BE2C (cell line): ENCODE measurements at places on chromosomes 13 and 19.
A peak's percentile ranks its signal among the peaks of the same experiment; 100 is the strongest.

GRCh38 chr13:42804244-42804874 lies 23.0 kb downstream of the FAM216B start:
- DNase-seq, result no peak

DNA sequence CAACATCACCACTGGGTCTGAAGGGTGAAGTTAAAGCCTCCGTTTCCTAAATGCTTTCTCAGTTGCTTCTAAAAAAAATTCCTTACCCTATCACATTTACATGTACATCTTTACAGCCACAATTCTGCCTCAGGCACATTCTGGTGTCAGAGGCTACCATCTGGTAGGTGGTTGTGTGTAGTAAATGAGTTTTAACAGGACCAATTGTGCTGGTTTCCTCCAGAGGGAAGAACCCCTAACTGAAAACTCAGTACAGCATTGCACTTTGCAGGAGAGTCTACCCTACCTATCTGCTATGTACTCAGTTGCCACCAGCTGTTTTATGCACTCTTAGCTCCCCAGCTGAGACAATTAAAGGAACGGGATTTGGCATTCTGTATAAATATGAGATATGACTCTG lies 1576.5 kb downstream of the PCDH9 start:
- peak; percentile 69 for DNase-seq

DNA sequence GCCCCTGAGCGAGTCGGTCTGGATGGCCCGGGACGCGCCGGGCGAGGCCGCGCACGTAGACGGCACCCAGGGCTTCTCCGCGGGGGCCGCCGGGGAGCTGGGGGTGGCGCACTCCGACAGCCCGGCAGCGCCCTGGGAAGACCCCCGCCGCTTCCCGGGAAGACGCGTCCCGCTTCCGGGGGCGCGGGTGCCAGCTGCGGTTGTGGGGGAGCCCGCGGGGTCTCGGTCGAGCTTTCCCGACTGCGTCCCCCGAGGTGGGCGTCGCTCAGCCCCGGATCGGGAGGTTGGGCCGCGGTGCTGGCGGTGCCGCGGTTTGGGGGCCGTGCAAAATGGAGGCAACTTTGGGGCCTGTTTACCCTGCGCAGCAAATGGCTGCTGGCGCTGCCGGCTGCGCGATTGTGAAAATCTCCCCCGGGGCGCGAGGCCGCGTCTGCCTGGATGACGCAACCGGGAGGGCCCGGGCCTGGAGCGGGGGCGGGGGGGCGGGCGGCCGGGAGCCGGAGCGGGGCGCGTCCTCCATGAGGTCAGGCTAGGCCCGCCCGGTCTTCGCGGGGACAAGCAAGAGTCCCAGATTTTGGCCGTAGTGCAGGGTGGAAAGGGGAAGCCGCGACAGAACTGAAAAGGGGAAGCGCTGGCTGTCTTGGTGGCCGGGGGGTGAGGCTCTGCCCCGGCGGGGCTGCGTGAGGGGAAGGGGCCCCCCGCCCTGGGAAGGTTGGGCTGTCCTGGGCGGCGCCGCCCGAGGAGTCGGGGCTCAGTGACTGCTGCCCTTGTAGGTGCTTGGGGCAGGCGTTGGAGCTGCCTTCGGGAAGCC lies 11.3 kb downstream of the PEAK3 start:
- DNase-seq, result peak; percentile 78

GRCh38 chr13:104522235-104523072 lies 1456.2 kb upstream of the SLC10A2 start:
- DNase-seq, result no peak

DNA sequence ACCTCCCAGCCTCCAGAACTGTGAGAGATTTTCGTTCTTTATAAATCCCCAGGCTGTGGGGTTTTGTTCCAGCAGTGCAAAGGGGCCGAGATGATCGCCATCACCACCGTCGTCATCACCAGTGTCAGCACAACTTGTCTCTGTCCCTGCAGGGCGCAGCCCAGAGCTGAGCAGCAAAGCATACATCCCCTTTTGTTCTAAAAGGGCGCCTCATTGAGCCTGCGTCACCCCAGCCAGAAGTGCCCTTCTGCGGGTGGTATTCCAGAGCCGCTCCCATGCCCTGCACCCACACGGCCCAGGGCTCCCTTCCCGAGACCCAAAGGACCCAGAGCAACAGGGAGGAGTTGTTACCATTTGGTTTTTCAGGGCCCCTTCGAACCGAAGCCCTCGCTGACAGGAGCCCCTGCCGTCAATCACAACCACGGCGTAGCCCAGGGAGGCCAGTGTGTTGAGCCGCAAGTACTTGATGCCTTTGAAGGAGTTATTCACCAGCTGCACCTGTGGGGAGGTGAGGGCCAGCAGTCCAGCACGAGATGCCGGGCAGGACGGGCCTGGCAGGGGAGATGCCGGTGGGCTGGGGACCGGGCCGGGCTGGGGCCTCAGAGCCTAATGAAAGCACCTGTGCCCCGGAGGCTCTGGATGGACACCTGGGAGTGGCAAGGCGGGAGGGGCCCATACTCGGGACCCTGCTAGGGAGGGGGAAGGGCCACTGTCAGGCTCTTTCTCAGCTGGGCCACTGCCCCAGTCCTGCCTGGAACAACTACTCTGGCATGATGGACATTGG lies 14.4 kb upstream of the MYDGF start:
- DNase-seq, result no peak

DNA sequence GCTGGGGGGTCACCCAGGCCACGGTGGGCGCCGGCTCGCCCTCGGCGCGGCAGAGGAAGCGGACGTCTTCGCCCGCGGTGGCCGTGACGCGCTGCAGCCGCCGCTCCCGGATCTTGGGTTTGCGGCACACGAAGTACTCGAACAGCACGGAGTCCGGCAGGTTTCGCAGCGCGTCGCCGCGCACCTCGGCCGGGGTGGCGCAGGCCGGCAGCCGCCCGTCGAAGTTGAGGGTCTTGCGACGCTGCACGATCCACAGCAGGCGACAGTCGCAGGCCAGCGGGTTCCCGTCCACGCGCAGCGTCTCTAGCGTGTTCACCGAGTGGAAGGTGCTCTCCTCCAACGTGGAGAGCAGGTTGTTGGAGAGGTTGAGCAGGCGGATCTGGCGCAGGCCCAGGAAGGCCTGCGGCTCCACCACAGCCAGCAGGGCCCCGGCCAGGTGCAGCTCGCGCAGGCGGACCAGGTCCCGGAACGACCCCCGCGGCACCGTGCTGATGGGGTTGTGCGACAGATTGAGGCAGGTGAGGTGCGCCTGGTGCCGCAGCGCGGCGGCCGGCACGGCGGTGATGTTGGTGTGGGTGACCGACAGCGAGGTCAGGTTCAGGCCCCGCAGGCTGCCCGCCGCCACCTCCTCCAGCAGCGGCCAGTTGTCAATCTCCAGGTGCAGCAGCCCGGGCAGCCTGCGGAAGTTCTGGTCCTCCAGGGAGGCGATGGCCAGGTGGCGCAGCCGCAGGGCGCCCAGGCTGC lies 8.6 kb upstream of the PEAK3 start:
- peak; percentile 19 for DNase-seq

DNA sequence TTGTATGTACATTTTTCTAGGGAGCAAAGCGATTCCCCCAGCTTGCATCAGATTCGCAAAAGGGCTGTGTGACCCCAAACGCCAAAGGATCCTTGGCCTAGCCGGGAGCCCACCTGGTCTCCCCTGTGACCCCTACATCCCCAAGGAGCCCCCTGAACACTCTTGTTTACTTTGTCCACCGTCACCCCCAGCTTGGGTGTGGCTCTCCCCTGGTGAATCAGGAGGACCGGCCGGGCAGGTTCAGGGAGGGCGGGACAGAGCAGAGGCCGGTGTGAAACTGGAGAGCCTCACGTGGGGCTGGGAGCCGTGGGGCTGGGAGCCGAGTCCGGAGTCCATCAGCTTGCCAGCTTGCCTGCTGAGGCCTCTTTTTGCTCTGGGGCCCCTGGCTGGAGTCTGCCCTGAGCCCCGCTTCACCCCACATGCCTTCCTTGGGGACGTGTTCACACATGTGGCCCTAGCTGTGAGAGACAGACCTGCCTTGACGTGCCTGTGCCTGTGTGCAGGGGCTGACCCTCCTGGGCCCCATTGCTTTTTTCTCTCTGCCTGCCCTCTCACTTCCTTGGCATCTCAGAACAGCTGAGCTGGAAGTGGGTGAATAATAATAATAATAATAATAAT lies 2.0 kb downstream of the ITPKC start:
- no peak for DNase-seq

GRCh38 chr13:33017323-33017929 lies 1.2 kb downstream of the KL start:
- no peak for DNase-seq

GRCh38 chr13:97321616-97322321 lies 99.6 kb downstream of the MBNL2 start:
- DNase-seq, result no peak

DNA sequence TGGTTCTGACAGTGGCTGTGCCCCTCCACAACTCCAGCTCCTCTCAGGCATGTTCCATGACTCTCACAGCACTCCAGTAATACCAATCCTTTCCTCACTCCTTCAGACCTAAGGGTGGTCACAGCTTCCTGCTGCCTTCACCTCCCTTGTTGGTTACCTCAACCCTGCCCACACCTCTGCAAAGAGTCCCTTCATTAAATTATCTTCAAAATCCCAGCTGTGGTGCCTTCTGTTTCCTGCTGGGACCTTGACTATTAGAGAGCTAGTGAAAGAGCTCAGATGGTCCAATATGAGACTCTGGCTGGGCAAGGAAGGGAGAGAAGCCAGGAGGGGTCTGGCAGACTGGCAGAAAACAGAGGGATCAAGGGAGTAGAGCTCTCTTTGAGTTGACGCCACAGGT lies 26.1 kb downstream of the DEDD2 start:
- DNase-seq, result no peak

GRCh38 chr13:79459906-79460305 lies 21.0 kb upstream of the NDFIP2 start:
- DNase-seq, result no peak

- DNase-seq, result no peak
Measured at GRCh38 chr13:27403203-27403678, 21.2 kb upstream of the GTF3A start.

- no peak for DNase-seq
Measured at GRCh38 chr19:5973867-5974635, 3.9 kb downstream of the RANBP3 start.

DNA sequence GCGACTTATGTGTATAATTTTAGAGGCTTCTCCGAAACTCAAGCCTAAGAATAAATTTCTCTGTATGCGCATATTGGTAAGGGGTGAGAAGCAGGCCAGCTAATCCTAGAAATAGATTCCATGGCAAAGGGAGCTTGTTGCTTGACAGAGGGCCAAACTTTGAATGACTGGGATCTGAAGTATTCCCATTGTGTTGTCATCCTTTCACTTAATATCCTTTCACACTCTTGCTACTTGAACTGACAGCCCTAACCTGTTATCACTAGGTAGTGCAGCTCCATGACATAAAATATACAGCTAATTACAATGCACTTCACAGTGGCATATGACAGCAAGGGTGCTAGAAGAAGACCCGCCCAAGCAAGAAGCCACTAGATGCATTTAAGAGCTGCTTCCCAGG lies 309.8 kb downstream of the OXGR1 start:
- DNase-seq, result no peak
